ENCODE measurements at places on chromosomes 13 and 19.

DNA sequence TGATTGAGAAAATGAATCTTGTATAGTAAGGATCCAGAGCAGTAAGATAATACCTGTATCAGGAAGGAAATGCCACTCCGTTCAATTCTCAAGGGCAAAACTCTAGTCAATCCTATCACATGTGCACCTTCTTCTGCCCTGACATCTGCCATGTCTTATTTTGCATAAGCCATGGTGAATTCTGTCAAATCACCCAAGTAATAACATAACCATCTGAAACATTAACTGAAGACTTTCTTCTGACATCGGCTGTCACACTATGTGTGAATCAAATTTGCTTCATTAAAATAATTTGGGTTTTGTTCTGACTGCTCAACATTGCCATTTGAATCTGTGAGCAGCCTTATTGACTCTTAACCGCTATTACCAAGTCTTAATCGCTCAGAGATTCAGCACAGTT is 91.2 kb downstream of the PCDH9 start:
- DNase-seq: no peak

DNA sequence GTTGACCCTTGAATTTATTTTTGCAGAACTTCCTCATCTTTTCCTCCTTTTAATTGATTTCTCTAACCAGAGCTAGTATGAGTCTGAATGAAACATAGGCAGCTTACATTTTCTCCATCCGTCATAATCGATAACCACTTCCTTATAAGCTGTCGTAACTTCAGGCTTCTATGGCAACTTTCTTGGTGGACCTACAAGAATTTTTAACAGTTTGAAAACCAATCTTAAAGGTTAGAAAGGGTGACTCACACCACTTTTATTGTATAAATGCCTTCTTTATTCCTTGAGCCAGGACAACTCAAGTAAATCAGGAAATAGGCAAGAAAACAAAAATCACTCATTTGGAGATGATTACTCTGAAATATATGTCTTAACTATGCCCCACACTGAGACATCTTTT is 105.7 kb upstream of the KL start:
- DNase-seq: no peak

DNA sequence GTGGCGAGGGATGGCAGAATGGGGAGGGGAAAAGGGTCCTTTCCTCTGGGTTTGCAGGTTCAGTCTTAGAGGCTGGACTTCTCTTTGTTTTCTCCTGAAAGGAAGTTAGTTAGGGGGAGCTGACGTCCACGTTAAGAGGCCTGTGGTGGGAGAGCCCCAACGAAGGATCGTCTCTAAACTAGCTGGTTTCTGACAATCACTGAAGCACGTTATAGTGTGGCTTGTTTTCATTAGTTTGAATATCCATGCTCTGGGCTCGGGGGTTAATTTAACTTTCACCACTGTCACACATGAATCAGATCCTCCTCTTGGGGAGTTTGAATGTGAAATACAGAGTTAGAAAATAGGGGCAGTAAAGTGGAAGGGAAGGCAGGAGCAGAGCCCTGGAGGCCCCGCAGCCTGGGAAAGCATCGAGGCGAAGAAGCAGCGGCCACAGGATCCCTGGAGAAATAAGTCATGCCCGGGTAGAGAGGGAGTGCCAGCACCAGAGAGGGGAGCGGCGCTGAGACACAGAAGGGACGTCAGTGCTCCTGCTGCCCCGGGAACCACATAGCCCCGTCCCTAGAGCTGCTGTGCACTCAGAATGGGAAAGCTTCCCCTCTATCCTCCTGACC is 31.1 kb upstream of the AMER2 start:
- no peak for DNase-seq

- DNase-seq: no peak
These were observed 169.4 kb downstream of the OLFM4 start for GRCh38 chr13:53198017-53198416.

DNA sequence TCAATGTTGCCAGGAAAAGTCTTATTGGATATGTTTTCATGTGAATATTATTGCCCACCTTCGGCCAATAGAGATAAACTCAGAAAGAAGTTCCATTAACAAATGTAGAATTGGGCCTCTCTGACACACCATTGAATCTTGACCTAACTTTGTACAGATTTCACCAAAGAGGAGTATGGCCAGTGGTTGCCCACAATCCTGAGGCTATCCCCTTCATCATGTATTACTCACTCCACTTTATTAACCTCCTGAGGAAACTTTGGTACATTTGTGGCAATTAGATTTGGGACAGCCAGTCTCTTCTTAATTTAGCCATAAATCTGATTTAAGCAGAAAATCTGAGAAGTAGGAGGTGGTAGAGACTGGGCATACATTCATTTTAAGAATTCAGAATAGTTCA is 53.3 kb upstream of the POSTN start:
- DNase-seq: no peak

DNA sequence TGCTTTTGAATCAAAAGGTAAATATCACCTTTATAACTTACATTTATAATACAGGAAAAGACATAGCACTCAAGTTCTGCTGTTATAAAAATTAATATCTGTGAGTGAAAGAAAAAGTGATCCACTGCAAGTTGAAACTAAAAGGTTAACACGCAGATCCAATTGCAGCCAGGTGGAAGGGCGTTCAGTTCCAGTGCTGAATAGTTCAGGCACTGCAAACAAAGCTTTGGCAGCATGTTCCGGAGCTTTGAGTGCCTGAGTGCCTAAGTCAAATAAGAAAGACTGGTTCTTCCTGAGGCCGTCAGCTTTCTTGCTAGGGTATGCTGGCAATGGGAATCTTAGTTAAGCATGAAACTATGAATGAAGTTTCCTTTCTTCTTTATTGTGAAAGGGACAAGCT is 200.3 kb downstream of the LMO7 start:
- DNase-seq: no peak

GRCh38 chr19:18172331-18173053 is 1.1 kb upstream of the IFI30 start:
- DNase-seq: no peak

GRCh38 chr19:50551715-50552187 is 16.5 kb downstream of the LRRC4B start:
- no peak for DNase-seq

GRCh38 chr13:108268466-108269112 is 929 bp upstream of the TNFSF13B start:
- DNase-seq: no peak

Measured in SK-N-MC (cell line).